ENCODE measurements at places on chromosomes 5 and 9. TPM values are rescaled to one million over a fixed set of nuclear protein-coding genes. Genes with fewer than 3 reads are reported as not detected.

DNA sequence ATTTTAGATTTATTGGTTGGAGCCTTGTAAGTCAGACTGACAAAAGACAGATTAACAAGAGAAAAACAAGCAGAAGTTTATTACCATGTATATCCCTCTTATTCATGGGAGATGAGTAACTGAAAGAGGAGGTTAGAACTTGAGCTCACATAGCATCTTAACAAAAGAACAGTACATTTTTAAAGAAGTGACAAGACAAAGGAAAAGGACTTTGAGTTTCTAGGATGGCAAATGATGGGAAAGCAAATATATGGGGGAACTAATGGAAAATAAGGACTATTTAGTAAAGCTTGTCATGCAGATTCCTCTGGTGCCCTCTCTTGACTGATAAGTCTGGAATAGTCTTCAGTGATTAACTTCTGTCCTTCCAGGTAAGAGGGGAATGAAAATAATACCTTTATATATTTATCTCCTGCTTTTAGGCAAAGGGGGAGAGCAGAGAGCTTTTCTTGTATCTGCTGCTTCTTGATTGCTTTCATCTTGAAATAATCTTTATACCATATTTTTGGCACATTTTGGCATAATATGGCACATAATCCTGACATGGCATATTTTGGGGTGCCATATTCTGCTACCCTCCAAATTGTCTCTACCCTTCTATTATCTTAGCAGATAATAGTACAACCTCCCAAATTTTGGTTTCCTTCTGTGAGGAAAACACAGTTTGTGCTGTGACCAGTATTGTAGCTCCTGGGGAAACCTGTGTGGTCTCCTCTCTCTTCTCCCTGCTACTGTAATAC, 206.8 kb downstream of the TMC1 start:
- H3K36me3 ChIP-seq = no peaks in the 10 kb centered on the region
- no peak for DNase-seq
- no peaks in the 10 kb centered on the region for H3K4me1 ChIP-seq
- no peak overlapping the region for H3K4me3 ChIP-seq
- no peaks in the 10 kb centered on the region for H3K27me3 ChIP-seq
- H3K27ac ChIP-seq = no peak overlapping the region

GSN gene
- 553 TPM for total RNA-seq

PTPDC1 gene
- total RNA-seq = 5.4 TPM

DNA sequence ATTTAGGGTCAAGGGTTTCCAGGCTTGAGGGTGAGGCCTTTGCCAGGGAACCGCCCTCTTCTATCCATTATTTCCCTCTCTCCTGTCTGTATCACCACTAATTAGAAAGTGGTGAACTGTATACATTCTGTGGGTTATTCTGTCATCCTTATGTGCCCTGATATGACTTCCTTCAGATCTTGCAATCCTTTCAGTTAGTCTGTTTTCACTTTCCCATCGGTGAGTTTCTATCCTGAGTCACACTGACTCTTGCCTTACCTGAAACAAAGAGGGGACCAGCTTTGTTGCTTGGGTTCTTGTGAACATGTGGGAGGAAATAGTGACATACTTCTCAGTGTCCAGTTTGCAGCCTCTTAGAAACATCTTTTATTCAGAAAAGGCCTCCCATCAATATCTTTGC, 205.4 kb upstream of the GHR start:
- no peaks in the 10 kb centered on the region for H3K27me3 ChIP-seq
- no peak overlapping the region for H3K27ac ChIP-seq
- H3K4me1 ChIP-seq = no peaks in the 10 kb centered on the region
- no peaks in the 10 kb centered on the region for H3K36me3 ChIP-seq
- DNase-seq = no peak

GRCh38 chr5:132998556-132998955, 27.8 kb downstream of the ZCCHC10 start:
- no peak for DNase-seq
- H3K27ac ChIP-seq = no peak overlapping the region
- H3K4me3 ChIP-seq = no peak overlapping the region
- H3K36me3 ChIP-seq = no peaks in the 10 kb centered on the region
- no peaks in the 10 kb centered on the region for H3K4me1 ChIP-seq

RNF180 gene
- 2.7 TPM for total RNA-seq

PCSK5 gene
- total RNA-seq = 55.3 TPM

LURAP1L gene
- 19.3 TPM for total RNA-seq

DNA sequence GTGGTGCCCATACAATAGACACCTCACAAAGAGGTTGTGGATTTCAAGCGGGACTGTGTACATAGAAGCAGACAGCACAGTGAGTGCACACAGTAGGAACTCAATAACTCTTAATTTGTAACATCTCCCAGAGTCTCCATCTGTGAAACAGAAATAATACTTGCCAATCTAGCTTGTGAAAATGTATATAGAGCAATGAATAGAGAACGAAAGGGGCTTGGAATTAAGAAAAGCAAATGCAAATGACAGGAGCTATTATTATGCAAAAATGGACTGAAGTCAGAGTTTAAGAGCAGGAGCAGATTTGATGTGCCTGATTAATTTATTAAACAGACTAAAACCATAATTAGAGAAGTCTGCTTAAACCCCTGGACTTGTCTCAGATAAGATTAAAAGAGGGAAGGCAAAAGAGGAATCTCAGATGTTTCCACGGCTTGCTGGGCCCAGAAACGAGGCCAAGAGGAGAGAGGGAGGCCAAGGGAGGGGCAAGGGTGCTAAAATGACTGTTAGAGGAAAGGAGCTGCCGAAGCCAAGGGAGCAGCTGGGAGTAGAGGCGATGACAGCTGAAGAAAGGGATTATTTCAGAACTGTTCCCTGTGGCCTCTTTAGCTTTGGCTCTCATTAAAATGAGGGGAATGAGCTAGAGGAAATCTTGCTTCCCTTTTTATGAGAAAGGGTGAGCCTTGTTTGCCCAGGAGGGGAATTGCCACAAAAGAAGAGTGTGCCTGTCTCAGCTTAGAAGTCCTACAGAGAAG, 72.1 kb downstream of the FEM1C start:
- H3K27ac ChIP-seq = no peak overlapping the region
- no peaks in the 10 kb centered on the region for H3K4me1 ChIP-seq
- H3K27me3 ChIP-seq = no peaks in the 10 kb centered on the region
- DNase-seq = no peak
- no peak overlapping the region for H3K4me3 ChIP-seq
- H3K36me3 ChIP-seq = no peaks in the 10 kb centered on the region

DNA sequence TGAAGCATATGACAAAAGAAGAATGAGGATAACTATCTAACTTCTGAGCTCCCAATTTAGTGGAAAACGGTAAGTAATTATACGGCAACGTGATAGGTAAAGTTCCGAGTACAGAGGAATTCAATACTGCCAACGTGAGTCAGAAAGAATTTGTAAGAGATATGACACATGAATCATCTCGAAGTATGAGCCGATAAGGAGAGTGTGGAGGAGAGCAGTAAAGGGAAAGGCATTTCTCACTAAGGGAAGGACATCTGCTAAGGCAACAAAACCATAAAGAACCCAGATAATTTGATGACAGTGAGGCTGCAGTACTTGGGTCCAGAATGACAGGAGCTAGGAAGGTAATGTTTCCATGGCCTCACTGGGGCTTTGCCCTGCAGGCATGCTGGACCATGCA, 11.0 kb downstream of the MPDZ start:
- DNase-seq = no peak
- H3K4me3 ChIP-seq = no peak overlapping the region

PSMB7 gene
- total RNA-seq = 136 TPM

RPL12 gene
- 973 TPM for total RNA-seq

CSF1R gene
- total RNA-seq = 26.1 TPM

DNA sequence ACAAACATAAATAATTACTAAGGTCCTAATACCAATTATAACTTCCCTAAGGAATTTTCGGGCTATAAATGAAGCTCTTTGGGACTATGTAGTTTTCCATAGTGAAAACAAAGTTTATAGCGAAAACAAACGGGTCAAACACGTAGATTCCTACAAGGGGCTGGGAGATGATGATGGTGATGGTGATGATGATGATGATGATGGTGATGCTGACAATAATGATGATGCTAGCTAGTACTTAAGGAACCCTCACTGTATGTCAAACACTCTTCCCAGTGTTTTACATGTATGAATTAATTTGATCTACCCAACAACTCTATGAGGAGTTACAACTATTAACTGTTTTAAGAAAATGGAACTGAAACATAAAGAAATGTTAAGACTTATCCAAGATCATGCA, 63.7 kb upstream of the PIK3R1 start:
- H3K36me3 ChIP-seq = no peaks in the 10 kb centered on the region
- H3K27me3 ChIP-seq = no peaks in the 10 kb centered on the region
- H3K27ac ChIP-seq = no peak overlapping the region
- H3K4me3 ChIP-seq = no peak overlapping the region
- DNase-seq = no peak
